ENCODE measurements at places on chromosomes 2 and 18. TPM values are rescaled to one million over a fixed set of nuclear protein-coding genes. Genes with fewer than 3 reads are reported as not detected.

DNER gene
- total RNA-seq = 0.37 TPM

HYCC2 gene
- 9.1 TPM for total RNA-seq

ABCB11 gene
- total RNA-seq = not detected

COL4A3 gene
- total RNA-seq = 16.2 TPM

CPLX4 gene
- total RNA-seq = not detected
